ENCODE measurements at places on chromosomes 6 and 20.

DNA sequence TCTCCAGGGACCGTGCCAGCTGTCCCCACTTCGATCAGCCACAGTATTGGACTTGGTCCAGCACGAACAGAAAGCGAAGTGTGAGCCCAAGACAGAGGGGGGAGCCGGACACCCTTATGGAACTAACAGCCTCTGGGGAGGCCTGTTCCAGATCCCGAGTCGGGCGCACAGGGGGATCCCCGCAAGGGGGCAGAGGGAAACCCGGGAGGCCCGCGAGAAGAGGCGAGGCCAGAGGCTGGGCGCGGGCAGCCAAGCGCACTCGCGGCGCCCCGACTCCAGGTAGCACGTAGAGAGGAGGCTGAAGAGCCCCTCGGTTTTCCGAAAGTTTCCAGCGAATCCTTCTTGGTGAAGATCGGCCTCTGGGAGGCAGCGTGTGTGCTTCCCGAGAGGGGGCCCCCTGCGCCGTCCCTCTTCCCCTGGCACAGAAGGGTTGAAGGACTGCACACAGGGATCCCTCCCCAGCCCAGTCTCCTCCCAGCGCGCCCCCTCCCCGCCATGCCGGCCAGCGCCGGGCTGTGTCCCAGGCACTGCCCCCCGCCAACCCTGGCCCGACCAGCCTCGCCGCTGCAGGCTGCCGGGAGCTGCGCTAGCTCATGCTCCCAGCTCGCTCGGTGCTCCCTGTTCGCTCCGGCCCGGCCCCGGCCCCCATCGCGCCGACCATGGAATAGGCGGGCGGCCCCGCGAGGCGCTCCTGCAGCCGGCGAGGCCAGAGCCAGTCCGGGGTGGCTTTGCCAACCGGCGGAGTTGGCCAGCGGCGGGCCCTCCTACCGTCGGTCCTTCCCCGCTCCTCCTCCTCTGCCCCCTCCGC lies 577 bp upstream of the SLC24A3 start:
- no peak for DNase-seq

DNA sequence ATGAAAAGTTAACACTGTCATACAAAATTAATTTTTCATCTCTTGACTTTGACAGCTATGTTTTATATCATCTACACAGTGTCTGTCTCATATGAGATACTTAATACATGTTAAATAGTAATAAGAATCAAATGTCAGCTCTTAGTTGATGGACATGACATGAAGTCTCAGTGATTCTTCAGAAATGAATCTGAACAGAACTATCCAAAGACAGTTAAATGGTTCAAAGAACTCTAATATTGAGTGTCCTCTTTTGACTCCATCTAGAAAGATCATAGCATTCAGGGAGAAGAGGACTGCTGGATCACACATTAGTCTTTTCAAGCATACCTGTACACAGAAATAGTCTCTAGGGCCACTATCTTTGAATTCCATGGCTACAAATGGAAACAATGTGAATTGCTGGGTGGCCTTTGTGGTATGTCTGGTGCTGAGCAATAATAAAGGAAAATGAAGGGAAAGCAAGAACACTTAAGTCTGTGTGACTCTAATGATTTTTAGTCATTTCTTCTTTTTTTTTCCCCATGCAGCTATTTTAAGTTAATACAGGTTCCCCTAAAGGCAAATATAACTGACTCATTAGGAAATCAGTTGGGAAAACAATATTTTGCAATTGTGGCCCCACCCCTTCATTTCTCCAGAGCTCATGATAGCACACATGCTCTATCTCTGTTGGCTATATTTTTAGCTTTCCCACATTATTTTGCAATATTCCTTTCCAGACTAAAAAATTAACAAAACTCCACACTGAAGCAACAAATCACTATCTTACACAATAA lies 367.5 kb downstream of the GRIK2 start:
- no peak for DNase-seq

DNA sequence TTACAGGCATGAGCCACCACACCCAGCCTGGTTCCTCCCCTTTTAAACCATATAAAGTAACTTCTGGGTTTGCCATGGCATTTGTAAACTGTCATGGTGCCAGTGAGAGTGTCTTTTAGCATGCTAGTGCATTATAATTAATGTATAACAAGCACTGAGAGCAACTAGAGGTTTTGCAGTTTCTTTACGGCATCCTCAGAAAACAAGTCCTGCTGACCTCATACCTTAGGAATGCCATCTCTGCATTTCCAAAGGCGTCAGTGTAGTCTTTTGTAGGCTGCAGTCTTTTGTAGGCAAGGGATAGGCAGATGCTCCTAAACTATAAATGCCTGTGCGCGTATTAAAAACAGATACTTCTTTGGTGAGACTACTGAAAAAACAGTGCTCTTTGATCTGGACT lies 75.0 kb upstream of the EZR start:
- no peak for DNase-seq

GRCh38 chr6:51936531-51937290 lies 150.7 kb downstream of the PKHD1 start:
- DNase-seq, result no peak

DNA sequence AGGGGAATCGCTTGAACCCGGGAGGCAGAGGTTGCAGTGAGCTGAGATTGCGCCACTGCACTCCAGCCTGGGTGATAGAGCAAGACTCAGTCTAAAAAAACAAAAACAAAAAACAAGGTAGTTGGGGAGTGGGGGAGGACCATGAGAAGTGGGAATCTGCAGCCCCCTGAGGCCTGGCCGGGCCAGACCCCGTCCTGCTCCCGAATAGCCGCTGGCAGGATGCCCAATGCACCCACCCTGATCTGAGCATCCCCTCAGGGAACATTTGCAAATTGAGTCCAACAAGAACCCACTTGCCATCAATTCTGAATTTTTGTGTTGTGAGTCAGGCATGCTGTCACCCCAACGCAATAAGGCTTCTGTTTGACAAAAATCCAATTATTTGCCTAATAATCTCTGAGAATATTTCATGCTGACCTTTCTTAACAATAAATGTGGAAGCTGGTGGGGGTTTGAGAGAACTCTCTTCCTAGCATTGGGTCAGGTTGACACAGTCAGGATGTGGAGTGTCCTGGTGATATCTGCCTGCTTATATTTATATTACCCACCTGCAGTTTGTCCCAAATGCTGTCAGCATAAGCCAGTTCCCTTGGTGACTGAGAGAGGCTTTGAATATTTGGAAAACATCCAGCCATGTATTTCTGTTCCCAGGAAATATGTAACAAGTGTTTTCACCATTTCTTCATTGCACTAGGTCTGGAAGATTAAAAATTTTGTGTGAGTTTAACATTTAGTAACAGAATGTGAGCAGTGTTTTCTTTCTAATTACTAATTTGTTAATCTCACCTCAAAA lies 28.4 kb upstream of the FRMD1 start:
- DNase-seq, result no peak

DNA sequence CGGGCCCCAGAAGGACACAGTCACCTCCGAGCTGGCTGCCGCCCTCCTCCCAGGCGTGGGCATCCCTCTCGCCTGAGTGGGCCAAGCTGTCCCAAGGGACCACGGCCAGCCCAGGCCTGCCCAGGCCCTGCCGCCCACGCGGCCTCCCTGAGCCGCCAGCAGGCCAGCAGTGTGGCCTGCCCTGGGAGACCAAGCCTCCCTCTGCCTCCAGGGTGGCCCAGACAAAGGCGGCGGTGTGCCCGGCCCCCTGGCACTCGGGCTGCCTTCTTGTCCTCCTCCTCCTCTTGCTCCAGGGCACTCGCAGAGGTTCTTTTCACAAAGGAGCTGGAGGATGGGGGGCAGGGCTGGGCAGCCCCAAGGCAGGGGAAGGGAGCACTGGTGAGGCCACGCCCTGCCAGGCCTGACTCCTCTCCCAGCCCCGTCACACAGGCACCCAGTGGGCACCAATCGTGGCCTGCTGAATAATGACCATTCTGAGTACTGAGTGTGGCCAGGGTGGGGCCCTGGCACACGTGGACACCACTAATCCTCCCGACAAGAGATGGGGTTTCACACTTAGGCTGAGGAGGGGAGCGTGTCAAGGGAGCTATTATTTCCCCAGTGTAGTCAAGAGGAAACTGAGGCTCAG lies 25.3 kb downstream of the NOL4L start:
- DNase-seq, result no peak

DNA sequence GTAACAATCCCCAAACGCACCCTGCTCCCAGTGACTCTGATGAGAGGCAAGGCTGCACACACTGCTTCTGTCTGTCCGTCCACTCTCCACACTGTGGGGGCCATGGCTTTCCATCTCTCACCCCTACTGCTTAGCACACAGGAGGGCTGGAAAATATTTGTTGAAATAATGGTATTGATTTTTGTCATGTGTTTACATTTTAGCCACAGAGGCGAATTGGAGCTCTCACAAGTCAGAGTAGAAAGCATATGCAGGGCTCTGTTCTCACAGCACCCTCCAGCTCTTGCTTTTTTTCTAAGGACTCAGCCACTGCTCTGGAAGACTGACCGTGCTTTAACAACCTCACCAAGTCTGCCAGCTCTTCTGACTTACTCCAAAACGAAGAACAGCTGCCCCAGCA lies 273.8 kb downstream of the GMDS start:
- DNase-seq, result no peak

- no peak for DNase-seq
These were observed 41.5 kb upstream of the RNF24 start for GRCh38 chr20:4056880-4057279.

DNA sequence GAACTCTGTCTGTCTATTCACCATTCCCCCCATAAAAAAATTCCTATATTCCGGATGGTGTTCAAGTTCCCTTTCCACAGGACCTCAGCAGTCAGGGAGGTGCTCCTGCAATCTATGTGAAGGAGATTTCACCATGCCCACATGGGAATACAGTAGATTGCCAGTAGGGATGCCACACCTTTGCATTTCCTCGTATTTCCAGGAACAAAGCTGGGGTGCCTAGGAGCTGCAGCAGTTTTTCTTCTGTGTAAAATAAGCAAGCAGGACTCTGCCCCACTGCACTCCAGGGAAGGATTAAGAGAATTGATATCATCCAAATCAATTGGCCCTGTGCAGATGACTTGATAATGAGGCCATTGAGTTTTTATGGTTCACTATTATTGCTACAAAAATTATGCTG lies 7.4 kb upstream of the KIF16B start:
- no peak for DNase-seq

GRCh38 chr20:12702312-12702711 lies 306.5 kb upstream of the SPTLC3 start:
- DNase-seq, result no peak

- no peak for DNase-seq
These were observed 3.5 kb downstream of the TENT5A start for GRCh38 chr6:81748994-81749393.

GRCh38 chr6:148629181-148629580 lies 117.6 kb upstream of the UST start:
- DNase-seq, result no peak

GRCh38 chr6:79170959-79171358 lies 63.5 kb downstream of the HMGN3 start:
- no peak for DNase-seq

DNA sequence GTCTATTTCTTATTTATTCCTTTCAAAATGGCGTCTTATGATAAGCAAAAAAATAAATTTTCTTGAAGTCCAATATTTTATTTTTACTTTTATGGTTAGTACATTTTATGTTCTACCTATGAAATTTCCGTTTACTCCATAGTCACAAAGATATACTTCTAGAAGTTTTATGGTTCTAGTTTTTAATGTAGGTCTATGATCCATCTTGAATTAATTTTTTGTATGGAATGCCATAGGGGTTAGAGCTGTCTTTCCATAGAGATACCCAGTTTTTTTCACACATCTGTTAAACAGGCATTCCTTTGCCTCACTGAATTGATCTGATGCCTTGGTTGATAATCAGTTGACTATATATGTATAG lies 24.9 kb upstream of the ASIP start:
- DNase-seq, result no peak

DNA sequence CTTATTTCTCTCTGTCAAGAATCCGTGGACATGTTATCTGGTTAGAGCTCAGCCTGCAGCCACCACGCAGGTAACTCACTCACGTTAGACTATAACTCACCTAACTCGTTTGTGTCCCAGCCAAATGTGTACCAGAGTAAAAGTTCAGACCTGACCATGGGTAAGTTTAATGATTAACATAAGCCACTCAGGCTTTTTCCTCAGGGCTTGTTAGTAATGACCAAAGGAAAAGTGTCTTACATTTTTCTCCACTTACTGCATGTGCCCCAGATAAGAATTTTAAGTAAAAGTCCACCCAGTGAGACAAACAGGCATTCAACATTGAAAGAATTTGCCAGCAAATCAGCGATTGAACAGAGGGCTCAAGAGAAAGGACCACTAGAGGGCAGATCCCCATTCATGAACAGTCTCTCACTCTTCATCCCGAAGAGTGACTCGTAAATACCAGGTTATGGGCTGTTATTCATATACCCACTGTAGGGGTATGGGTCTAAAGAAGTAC lies at the start of gene PKHD1:
TSS of gene PKHD1 (minus strand) at position 116 of the 502 bp plus-strand sequence. CDS start 2,680 bp downstream, outside the sequence.
- DNase-seq, result no peak

GRCh38 chr6:150377211-150377781 lies 8.5 kb downstream of the IYD start:
- DNase-seq, result no peak

GRCh38 chr6:25366903-25367545 lies 87.8 kb downstream of the CARMIL1 start:
- DNase-seq, result peak; percentile 3

DNA sequence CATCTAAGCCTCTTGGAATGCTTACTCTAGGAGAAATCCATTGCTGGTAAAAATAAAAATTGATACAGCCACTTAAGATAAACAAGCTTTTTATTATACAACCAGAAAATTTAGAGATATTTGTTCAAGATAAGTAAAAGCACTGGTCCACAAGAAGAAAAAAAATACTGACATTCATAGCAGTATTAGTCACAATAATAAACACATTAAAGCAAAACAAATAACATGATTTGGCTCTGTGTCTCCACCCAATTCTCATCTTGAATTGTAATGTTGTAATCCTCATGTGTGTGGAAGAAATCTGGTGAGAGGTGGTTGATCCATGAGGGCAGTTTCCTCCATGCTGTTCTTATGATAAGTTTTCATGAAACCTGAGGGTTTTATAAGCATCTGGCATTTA lies 1093.5 kb upstream of the ADGRB3 start:
- DNase-seq, result no peak

DNA sequence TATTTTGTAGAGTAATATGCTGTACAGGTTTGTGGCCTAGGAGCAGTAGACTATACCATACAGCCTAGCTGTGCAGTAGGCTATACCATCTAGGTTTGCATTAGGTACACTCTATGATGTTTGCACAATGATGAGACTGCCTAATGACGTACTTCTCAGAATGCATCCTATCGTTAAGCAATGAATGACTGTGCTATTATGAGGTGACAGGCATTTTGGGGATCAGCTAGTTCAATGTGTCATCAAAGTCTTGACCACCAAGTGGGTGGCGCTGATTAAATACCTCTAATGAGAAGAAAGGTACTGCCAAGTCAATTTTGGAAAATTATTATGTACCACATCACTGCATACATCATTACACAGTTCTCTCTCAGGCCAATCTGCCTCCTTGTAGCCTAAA lies 190.2 kb downstream of the BACH2 start:
- no peak for DNase-seq

Measured in activated CD8-positive, alpha-beta memory T cell treated with anti-CD3 and anti-CD28 coated beads for 1 hour (primary cell).